ENCODE measurements at places on chromosomes 2 and 18.

DNA sequence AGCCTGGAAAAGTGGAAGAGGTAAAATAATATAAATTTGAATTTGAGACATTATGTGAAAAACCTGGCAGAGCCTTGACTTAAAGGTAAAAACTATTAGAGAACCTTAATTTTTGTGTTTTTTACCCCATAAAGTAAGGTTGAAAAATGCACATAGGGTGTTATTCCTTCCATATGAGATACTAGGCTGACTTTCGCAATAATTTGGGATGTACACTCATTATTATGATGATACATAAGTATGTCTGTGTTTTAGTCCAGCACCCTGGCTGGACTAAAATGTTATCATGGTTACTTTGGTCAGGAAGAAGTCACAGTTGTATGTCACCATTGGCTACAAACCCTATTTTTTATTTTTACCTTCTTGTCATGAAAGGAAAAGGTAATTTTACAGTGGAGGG, 19.8 kb downstream of the NEMP2 start:
- DNase-seq = no peak

DNA sequence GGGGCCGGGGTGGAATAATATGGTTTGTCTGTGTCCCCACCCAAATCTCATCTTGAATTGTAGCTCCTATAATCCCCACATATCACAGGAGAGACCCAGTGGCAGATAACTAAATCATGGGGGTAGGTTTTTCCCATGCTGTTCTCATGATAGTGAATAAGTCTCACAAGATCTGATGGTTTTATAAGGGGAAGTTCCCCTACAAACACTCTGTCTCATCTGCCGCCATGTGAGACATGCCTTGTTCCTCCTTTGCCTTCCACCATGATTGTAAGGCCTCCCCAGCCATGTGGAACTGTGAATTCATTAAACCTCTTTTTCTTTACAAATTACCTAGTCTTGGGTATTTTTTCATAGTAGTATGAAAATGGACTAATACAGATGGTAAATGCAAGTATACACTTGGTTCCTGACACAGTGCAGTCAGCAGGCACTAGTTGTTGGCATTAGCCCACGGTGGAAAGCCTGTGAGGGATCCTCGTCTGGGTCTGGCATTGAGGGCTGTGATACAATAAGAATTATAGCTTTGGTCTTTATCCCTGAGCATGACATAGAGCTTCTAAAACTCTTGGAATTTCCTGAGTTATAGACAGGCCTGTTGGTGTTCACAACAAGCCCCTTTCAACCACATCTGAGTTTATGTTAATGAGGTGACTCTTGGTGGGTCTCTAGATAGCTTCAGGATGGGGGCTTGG, 135.8 kb downstream of the CABLES1 start:
- no peak for DNase-seq

GRCh38 chr2:129689653-129690448, 289.6 kb upstream of the RAB6C start:
- DNase-seq = no peak

GRCh38 chr18:9683418-9684396, 24.4 kb upstream of the RAB31 start:
- no peak for DNase-seq

DNA sequence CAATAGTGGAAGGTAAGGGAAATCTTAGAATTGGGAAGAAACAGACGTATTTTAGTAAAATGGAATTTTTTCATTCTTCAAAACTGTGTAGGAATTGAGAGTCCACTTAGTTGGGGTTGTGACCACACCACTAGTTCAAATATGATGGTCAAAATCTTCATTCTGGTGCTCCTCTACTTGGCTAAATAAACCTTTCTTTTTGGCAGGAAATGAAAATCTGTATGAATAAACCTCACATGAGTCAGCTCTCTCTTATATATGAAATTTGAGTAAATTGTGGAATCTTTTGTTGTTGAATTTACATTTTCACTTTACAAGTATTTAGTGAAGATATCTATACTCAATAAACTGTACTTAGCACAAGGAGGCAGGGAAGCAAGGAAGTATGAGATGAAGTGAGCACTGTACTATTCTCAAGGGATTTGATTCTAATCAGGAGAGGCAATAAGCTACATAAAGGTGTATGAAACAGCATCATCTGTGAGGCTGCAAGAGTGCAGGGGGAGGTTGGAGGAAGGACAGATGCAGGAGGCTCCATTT, 20.5 kb downstream of the IL18R1 start:
- no peak for DNase-seq

- DNase-seq = no peak
Measured at GRCh38 chr2:136052369-136053362, 65.3 kb downstream of the CXCR4 start.

GRCh38 chr2:240437861-240438809, 2.7 kb downstream of the GPC1 start:
- DNase-seq = peak; percentile 79

GRCh38 chr2:185583058-185583816, 155.4 kb upstream of the FSIP2 start:
- no peak for DNase-seq

DNA sequence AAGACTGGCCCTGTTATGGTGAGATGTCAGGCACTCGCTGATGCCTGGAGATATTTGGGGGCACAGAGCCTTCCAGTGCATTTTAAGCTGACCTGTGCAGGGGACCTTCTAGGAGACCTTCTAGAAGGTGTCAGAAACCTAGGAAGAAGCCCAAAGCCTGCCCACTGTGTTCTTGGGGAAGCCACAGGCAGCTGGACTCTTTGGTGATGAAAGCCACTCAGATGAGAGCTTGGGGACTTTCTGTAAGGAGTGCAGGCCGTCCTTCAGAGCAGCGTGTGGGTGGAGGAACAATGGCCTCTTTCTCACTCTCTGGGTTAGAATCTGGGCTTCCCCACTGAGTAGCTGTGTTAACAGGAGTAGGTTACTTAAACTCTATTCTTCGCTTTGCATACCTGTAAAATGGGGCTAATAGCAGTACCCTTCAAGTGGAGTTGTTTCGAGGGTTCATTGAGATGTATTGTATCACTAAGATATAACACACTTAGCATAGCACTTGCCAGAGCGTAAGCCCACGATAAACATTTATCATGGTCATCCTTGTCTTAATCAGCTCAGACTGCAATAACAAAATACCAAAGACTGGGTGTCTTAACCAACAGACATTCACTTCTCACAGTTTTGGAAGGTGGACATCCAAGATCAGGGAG, 322.3 kb upstream of the EPAS1 start:
- no peak for DNase-seq

GRCh38 chr18:58565021-58565420, 63.9 kb downstream of the ALPK2 start:
- DNase-seq = no peak

GRCh38 chr2:27946530-27947060, 56.1 kb downstream of the BABAM2 start:
- no peak for DNase-seq

GRCh38 chr18:65750389-65751154, at the start of gene CDH7:
TSS of gene CDH7 (plus strand) at chr18:65751012. CDS start at chr18:65762843, 11,831 bp downstream.
- DNase-seq = no peak

GRCh38 chr2:46306330-46306751, 9.1 kb downstream of the EPAS1 start:
- DNase-seq = no peak

DNA sequence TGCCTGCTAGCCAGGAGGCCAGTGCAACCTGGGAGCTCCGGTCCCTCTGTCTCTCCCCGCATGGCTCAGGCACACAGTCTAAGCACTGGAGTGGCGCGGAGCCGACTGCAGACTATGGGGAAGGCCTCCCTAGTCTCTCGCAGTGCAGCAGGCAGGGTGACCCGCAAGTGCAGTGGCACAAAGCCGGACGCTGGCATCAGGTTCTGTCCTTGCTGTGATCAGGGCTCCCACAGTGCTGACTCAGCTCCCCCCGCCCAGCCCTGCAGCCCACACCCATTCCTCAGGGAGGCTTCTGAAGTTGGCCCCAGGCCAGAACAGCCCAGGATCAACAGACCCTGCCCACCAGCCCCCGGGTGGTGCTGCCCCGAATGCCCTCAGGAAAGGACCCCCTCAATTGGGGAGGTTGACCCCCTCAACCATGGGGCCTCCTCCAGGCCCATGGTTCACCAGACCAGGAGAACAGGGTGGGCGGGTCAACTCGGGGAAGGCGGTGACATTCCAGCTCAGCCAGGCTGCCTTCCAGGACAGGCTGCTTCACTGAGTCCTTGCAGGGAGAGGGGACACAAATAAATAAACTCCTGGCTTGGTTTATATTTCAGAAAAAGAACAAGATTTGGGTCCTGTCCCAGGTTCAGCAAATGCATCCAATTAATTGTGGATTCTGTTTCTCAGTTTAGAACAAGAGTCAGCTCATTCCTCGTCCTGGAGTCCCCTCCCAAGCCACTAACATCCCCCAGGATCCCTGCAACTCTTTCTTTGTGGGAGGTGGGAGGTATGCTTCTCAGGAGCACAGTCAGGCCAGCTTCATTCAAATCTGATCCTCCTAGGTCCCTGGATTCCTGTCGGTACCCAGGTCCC, 12.2 kb downstream of the BIN1 start:
- DNase-seq = peak; percentile 44

DNA sequence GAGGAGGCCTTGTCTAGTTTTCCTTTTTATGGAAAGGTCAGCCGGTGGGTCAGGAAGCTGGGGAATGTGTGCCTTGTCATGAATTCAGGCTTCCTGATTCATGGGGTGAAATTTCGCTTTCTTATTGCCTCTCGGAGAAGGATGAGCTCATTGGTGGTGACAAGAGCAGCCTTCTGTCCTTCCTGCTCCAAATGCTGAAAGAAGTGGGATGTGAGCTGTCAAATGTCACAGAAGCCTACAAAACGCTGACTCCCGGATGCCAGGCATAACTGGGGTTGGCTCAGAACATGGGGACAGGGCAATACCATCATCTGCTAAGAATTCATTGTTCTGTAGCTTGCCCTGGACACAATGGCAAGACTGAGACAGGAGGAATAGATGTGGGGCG, 55.8 kb upstream of the FAM136A start:
- no peak for DNase-seq

GRCh38 chr2:15302154-15302553, 259.0 kb downstream of the NBAS start:
- peak; percentile 57 for DNase-seq

GRCh38 chr18:73947180-73947921, 200.3 kb downstream of the FBXO15 start:
- no peak for DNase-seq

- DNase-seq = no peak
Measured at GRCh38 chr2:65548576-65549256, 116.3 kb upstream of the SPRED2 start.

- no peak for DNase-seq
Measured at GRCh38 chr2:217357886-217358620, 498.2 kb upstream of the TNP1 start.

GRCh38 chr2:101371636-101372035, 15.7 kb downstream of the CREG2 start:
- no peak for DNase-seq

GRCh38 chr2:161379740-161380139, 36.4 kb upstream of the TBR1 start:
- DNase-seq = no peak

DNA sequence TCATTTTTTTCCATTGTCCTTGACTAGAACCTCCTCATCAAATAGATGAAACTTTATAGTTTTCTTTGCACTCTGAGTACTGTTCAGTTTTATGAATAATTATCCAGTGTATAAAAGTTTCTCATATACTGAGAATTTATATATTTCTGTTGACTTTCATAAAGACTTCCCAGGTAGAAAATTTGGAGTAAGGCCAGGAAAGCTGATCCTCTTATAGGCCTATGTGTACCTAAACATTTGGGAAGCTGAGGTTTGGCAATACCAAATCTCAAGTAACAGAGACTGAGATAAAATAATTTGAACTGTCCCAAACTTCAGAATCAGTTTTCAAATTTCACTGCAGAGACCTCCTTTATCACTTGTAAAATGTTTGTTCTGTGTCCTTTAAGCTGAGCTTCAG, 43.4 kb downstream of the CCDC102B start:
- DNase-seq = no peak

GRCh38 chr2:99735753-99736152, 245.9 kb upstream of the REV1 start:
- no peak for DNase-seq

GRCh38 chr2:215191477-215191876, 53.1 kb upstream of the ABCA12 start:
- DNase-seq = no peak
